ENCODE measurements at places on chromosomes 12 and 14.
A peak's percentile ranks its signal among the peaks of the same experiment; 100 is the strongest.

- DNase-seq, result peak; percentile 60
Observed at GRCh38 chr14:41873686-41874317, 267.1 kb downstream of the LRFN5 start.

GRCh38 chr12:34289431-34290380 lies 267.4 kb downstream of the ALG10 start:
- no peak for DNase-seq

GRCh38 chr12:131346555-131347344 lies 364.1 kb upstream of the SFSWAP start:
- no peak for DNase-seq

DNA sequence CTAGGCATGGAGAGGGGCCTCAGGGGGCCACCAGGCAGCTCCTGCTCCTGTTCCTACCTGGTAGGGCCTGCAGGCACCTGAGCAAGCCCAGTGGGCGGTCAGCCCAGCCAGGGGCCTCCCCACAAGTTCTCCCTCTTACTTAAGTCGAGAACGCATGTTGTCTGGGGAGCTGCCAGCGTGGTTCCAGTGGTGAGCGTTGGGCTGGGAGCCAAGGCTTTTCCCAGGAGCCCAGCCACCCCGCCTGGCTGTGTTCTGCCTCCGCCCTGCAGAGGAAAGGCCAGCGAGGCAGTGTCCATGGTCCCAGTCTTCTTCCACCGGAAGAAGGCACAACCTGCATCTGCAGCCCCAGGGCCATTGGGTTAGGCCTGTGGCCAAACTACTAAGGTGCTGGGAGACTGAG lies 1.4 kb downstream of the C14orf180 start:
- DNase-seq, result peak; percentile 20

GRCh38 chr12:32870716-32871115 lies 25.9 kb downstream of the PKP2 start:
- DNase-seq, result no peak

- peak; percentile 84 for DNase-seq
Observed at GRCh38 chr14:22791301-22791700, 23.9 kb downstream of the SLC7A7 start.

GRCh38 chr14:81801921-81802320 lies 268.3 kb upstream of the SEL1L start:
- DNase-seq, result no peak

DNA sequence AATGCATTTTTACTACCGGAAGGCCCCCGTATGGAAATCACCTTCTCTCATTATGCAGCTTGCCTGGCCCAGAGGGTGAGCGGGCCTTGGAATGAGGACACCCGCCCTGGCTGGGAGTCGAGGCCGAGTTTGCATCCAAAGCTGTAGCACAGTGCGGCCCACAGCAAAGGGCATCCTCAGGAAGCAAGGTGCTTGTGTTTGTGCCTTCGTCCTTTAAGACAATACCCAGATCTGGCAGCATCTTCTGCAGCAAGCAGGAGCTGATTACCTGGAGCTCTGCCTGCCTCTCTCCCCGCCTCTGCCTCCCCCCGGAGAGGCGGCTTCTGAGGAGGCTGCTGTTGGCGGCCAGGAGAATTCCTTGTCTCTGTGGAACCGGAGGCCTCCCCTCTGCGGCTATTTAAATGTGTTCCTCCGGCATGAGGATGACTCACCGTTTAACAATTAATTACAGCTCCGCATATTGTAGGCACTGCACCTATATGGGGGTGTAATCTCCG lies 145.3 kb downstream of the CACNA1C start:
- DNase-seq, result peak; percentile 47

- DNase-seq, result no peak
Observed at GRCh38 chr12:53706080-53706479, 21.2 kb downstream of the CALCOCO1 start.

DNA sequence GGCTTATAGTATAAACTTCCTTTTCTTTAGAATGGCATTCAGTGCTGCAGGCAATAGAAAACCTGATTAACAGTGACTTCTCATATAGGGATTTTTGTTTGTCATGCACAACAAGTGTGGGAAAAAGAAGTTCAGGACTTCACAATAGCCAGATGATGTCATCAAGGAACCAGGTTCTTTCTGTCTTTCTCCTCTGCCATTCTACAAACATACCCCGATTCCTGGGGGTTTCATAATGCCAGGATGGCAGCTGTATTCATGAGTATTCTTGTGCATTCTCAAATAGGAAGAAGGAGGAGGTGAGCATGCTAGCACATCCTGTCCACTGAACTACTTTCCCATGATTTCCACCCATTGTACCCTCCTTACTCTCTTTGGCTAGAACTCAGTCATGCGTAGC lies 182.7 kb upstream of the EEA1 start:
- DNase-seq, result no peak

DNA sequence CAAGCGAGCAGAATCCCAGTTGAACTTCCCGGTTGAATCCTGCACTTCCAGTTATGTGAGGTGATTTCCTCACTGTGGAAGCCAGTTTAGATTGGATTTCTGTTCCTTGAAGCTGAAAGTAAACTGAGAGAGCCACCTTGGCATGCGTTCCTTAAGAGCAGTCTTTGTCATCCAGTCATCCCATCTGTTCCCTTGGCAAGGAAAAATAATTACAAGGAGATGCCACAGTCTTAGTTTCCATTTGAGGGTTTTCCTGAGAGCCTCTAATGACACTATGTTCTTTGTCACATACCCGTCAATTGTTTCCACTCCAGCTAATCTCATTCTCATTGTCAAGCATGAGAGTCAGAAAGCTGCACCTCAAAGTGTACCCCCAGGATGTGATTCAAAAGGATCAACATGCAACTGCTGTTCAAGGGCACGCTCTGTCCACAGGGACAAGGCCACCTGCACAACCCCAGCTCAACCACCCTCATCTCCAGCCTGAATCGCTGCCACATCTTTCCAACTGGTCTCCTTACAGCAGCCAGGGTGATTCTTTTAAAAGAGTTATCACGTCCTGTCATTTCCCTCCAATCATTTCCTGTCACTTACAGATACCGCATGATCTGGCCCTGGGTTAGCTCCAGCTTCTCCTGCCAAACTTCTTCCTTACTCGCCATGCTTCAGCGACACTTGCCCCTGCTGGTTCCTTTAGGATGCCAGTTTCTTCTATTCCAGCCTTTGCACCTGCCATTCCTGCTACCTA lies 18.0 kb upstream of the TCP11L2 start:
- no peak for DNase-seq

DNA sequence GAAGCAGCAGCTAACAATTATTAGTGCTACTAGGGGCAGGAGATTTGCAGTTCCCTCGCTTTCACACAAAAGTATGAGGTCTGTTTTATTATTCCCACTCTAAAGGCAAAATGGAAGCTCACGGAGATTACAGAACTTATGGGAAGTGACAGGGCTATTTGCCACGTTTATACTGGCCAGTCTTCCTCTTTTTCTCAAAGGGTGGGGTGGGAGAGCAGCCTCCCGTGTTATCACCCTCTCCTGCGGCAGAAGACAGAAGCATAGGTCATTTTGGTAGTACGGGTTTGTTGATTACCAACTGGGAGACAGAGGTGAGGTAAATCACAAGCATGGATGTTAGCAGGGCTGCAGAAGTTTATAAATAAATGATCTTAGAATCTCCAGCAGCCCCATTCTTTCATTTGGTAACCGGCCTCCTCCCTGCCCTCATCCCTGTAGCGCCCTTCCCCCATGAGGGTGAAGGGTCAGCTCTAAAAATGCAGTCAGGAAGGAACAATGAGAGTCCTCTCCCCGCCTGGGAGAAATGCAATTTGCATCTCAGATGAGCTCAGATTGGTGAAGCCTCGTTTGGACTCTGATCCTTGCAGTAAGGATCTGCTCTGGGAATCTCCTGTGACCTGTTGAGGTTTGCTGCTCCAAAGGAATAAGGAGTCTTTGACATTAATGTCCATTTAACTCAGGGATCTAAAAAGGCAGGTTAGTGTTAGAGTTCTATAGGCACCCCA lies 44.7 kb upstream of the SINHCAF start:
- DNase-seq, result no peak

DNA sequence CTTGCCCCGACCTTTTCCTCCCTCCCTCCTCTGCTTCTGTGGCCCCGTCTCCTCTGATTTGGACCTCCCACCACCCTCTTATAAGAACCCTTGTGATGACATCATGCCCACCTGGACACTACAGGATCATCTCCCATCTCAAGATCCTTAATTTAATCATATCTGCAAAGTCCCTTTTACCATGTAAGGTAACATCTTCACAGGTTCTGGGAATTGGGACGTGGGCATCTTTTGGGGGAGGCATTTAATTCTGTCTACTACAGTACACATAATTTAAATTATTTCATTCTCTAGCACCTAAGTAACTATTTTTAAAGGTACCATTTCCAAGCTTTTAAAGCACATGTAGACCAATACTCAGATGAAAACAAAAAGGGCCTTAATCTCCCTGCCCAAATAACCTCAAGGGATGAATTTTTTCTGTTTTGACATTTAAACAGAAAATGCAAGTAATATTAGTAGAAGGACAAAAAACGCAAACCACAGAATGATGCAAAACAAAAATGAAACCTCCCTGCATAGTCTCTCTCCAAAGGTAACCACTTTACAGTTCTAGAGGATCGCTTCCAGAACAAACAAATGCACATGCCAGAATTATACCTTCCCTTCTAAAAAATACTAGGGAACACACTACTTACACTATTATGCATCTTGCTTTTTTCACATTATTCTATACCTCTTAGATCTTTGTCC lies 222.1 kb downstream of the AACS start:
- DNase-seq, result no peak

DNA sequence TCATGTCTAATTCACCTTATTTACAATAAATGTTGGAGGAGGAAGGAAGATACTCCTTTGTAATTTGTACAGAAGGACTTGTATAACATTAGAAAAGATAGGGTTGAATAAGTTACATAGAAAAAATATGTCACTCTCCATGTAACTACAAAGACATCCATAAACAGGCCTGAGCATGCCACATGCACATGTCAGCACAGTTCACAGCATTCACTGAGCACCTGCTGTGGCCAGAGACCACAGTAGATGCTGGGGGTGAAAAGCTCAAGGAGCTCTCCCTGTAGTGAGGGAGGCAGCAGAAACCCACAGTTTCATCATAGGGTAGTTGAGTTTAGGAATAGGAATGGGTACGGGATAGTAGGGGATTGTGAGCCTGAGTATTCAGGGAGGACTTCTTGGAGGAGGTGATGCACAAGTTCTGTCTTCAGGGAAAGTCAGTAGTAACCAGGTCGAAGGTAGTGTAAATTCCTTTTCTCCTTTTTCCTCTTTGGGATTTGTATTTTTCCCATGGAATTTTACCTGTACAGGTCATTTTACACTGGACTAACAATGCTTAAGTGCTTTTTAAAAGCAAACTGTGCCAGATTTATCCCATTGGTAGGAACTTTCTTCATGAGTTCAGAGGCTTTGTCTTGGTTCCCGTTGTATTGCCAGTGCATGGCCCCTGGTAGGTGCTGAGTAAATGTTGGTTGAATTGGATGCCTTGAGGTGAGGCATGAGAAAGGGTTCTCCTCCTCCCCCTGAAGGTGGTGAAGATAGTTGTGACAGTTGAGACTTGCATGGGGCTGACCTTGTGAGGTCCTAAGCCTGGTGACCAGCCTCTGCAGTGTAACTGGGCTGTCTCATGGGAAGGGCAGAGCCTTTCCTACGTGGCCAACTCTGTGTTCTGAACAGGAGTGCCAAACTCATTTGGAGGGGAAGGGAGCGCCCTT lies 20.2 kb downstream of the PRKCH start:
- no peak for DNase-seq

- no peak for DNase-seq
Observed at GRCh38 chr12:51841727-51842126, 6.8 kb downstream of the FIGNL2 start.

DNA sequence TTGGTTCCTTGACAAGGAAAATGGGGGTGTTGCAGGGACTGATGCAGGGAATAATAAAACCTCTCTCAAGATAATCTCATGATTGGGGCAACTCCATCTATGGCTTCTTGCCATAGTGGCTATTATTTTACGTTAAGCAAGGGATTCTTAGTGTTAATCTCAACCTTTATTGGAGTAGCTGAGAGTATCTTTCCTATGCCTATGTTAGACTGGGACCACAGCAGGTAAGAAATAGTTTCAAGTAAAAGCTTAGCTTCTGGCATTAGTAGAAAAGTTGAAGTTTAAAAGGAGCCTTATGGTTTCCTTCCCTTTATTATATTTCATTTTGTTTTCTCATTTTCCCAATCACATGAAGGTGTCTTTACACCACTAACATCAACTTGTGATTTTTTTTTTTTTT lies 16.7 kb downstream of the SINHCAF start:
- DNase-seq, result no peak

DNA sequence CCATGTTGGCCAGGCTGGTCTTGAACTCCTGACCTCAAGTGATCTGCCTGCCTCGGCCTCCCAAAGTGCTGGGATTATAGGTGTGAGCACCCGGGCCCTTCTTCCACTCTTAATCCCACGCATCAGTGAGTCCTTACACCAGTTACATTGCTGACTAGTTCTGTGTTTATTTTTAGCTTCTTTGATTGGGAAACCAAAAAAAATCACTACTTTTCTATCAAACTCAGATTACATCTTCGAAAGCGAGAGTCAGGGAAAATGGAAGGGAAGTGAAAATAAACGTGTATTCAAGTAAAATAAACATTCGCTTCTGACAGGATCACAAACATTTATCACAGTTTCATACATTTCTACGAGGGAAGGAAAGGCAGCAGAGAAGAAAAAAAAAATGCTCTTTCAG lies 32.2 kb downstream of the FGD6 start:
- peak; percentile 74 for DNase-seq

DNA sequence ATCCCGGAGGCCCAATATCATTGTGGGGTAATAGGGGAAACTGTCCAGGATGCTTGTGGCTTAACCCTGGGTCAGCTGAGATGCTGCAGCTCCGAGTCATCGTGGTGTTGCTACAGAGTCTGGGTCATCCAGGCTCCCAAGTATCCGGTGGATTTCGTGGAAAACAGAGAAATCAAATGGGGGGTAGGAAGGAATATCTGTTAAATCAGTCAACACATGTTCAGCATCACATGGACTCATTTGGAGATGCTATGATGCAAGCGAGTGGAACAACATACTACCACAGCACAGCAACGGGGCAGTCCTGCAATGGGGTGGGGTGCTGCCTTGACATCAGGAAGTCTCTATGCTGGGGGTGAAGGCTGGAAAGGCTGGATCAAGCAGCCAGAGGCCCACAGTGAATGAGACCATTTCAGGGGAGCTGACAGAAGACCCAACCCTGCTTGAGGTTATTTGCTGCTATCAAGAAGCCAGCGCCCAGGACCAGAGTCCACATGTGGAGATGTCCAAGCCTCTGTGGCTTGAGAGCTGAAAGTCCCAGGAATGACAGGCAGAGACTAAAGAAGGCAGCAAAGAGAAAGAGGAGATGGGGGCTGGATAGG lies 22.9 kb downstream of the VDR start:
- peak; percentile 99 for DNase-seq

GRCh38 chr12:58254463-58255100 lies 313.2 kb downstream of the ATP23 start:
- DNase-seq, result no peak
